ENCODE measurements at places on chromosomes 16 and 17. TPM values are rescaled to one million over a fixed set of nuclear protein-coding genes. Genes with fewer than 3 reads are reported as not detected.

The PLXDC1 gene
- 15.8 TPM for polyA plus RNA-seq

The MPP2 gene
- 27.6 TPM for polyA plus RNA-seq

The HASPIN gene
- polyA plus RNA-seq, result 5.0 TPM

The NPIPB8 gene
- not detected for polyA plus RNA-seq

The PPY gene
- not detected for polyA plus RNA-seq

The BEAN1 gene
- 6.1 TPM for polyA plus RNA-seq

The FBXW10 gene
- polyA plus RNA-seq, result not detected

The TMEM114 gene
- polyA plus RNA-seq, result not detected

The KIF19 gene
- 48.2 TPM for polyA plus RNA-seq

The CDH11 gene
- polyA plus RNA-seq, result 10.4 TPM

The ADORA2B gene
- 3.4 TPM for polyA plus RNA-seq

All from brain (organoid and tissue), 16 donors.